ENCODE measurements at places on chromosomes 12 and 14. TPM values are rescaled to one million over a fixed set of nuclear protein-coding genes. Genes with fewer than 3 reads are reported as not detected.

GRCh38 chr12:41190338-41190737, 2.2 kb downstream of the PDZRN4 start:
- H3K36me3 ChIP-seq = no peaks in the 10 kb centered on the region
- H3K4me1 ChIP-seq = no peaks in the 10 kb centered on the region
- peaks cover 59% of the 10 kb centered on the region for H3K27me3 ChIP-seq
- peak; percentile 44 for DNase-seq

DNA sequence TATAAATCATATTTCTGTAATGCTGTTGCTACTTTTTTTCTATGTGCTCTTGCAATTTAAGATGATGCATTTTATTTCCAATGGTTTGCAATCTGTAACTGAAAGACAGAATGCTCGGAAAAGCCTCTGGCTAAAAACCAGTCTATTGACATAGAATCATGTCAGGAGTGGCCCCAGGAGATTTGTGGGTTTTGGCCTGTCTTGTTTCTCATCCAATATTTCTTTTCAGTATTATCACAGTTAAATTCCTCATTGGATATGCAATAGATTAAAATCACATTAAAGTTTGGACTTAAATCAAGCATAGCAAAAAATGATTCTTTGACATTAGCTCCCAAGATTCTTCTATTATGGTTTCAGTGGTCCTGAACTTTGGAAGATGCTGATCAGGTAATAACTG, 19.1 kb upstream of the SLC38A2 start:
- DNase-seq = no peak
- H3K4me3 ChIP-seq = no peak overlapping the region
- no peak overlapping the region for H3K27ac ChIP-seq
- H3K4me1 ChIP-seq = peaks cover 64% of the 10 kb centered on the region
- H3K27me3 ChIP-seq = no peaks in the 10 kb centered on the region

DNA sequence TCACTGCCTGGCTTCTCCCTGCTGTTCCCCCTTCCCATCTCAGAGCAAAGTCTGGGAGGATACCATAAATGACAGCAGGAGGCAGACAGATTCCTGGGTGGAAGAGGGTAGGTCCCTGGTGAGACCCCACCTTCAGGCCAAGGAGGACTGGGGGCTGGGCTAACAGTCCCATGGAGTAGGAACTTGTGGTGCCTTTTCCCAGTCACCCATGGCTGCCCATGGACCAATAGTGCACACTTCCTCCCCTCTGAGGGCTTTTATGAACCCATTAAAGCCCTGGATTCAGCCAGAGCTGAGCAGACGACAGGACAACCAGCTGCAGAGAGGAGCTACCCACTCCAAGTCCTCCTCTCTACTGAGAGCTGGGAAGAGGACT, 36.6 kb upstream of the OR5AU1 start:
- H3K4me3 ChIP-seq = 0 out of 2 replicates have a peak overlapping the region, but pooled peaks have one; percentile 39
- H3K36me3 ChIP-seq = no peaks in the 10 kb centered on the region
- H3K27me3 ChIP-seq = no peaks in the 10 kb centered on the region
- no peaks in the 10 kb centered on the region for H3K4me1 ChIP-seq
- no peak for DNase-seq

DNA sequence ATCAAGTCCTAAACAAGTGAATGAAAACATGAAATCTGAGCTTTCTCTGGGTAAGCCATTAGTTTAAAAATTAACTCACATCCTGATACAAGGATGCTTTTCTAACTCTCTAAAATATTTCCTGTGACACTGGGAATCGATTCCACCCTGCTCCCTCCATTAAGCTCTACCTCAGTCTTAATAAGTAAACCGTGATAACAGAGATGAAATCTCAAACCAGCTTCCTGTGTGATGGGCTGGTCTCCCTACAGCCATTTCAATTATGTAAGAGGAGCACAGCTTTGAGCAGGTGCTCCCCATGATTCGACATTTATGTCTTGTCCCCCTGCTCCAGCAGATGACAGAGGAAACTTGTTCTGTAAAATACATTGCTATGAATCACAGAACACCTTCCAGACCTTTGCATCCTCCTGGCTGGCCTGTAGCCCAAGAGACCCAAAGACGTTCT, 59.0 kb downstream of the GAS2L3 start:
- no peak overlapping the region for H3K4me3 ChIP-seq
- no peaks in the 10 kb centered on the region for H3K27me3 ChIP-seq
- no peaks in the 10 kb centered on the region for H3K36me3 ChIP-seq
- DNase-seq = no peak
- no peaks in the 10 kb centered on the region for H3K4me1 ChIP-seq
- no peak overlapping the region for H3K27ac ChIP-seq

GLIPR1L2 gene
- total RNA-seq = not detected

Data from PC-3 (cell line).